GM23248 (cell line): ENCODE measurements at places on chromosomes 16 and 17.

DNA sequence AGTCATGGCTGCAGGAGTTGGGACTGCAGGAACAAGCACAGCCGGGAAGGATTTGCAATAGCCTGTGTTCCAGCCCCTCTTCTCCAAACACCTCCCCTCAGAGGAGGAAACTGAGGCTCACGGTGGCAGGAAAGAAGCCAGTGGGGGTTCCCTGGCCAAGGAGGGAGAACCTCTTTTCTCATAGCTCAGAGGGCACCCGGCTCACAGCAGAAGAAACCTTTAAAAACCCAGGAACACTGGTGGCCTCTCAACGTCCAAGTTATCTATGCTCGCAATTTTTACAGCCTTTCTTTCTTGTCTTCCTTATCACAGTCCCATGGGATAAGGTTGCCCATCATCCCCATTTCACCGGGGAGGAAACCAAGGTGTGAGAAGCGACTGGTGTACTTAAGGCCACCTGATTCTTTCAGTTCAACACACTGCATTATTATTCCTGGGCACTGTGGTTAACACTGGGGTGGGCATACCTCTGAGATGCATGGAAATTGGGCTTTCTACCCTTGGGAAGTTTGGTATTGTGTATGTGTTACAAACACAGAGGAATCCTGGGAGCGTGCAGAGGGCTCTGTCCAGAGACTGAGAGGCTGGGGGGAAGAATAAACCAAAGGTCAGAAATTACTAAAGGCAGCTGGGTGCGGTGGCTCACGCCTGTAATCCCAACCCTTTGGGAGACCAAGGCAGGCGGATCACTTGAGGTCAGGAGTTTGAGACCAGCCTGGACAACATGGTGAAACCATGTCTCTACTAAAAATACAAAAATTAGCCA is 791 bp upstream of the ZNF629 start:
- peak; percentile 14 for DNase-seq

- DNase-seq = no peak
Measured at GRCh38 chr17:80103449-80104085, 2.2 kb downstream of the GAA start.

DNA sequence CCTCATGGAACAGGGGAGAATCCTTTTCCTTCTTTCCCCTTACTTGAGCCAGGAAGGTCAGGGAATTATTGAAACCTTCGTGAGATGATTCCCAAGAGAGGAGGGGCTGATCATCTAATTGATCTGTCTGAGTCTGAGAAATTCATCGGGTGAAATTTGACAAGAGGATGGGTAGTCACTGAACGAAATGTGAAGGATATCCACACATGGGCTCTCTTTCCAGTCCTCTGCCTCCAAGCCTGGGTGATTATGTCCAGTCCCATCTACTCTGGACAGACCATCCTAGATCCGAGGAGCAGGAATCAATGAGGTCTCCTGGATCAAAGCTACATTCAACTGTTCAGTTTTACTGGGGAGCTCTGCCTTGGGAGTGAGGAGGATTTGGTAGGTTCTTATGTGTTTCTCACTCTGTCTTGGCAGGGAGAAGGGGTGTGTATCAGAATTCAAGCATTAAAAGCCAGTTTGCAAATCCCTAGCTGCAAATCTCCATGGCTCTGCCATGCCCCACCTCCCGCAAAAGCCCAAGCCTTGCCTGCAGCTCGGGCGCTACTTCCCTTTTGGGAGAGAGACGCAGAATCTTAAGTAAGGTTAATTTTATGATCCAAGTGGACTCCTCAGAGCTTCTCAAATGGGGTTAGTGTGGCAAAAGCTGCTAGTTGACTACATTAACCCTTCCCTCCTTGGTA is 47.1 kb upstream of the TEKT3 start:
- no peak for DNase-seq

GRCh38 chr17:29240968-29241963 is 5.4 kb upstream of the CRYBA1 start:
- peak; percentile 99 for DNase-seq

- DNase-seq = no peak
Measured at GRCh38 chr17:47800686-47801085, 20.9 kb downstream of the OSBPL7 start.

DNA sequence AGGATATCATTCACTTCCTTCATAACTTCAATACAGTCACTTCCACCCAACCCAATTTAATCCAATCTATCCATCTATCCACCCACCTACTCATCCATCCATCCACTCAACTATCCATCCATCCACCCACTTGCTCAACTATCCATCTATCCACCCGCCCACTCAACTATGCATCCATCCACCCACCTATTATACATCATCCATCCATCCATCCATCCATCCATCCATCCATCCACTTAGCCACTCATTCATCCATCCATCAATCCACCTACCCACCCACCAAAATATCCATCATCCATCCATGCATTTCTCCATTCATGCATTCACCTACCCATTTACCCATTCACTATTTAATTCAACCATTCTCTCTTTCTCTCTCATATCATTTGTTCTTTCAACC is 179.5 kb downstream of the HAPSTR1 start:
- no peak for DNase-seq

GRCh38 chr16:85486256-85486915 is 126.7 kb upstream of the GSE1 start:
- DNase-seq = no peak

DNA sequence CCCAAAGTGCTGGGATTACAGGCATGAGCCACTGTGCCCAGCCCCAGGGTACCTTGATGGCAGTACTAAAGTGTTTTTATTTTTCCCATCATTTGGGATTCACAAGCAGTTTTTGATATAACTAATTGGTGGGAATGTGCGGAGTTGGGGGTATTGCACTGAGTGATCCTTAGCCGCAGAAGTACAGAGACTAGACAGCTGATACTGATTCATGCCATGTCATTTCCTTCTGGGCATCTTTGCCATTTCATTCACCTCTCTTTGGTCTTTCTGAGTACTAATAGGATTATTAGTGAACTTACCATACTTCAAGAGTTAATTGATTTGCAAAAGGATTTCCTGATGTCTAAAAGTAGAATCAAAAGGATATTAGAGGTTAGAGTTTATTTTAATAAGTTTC is 9.7 kb downstream of the NMT1 start:
- DNase-seq = no peak

DNA sequence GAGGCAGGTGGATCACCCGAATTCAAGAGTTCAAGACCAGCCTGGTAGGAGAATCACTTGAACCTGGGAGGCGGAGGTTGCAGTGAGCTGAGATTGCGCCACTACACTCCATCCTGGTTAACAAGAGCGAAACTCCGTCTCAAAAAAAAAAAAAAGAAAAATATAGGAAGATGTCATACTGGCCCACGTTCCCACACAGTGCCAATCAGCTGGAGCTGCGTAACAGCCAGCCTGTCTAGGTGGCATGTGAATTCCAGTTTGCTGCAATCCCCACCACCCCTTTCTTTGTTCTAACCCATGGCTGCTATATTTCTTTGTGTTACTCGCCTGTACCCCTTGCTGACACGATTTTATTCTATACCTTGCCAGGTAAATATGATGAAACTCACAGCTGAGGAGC is 7.5 kb downstream of the NFATC2IP start:
- DNase-seq = no peak

DNA sequence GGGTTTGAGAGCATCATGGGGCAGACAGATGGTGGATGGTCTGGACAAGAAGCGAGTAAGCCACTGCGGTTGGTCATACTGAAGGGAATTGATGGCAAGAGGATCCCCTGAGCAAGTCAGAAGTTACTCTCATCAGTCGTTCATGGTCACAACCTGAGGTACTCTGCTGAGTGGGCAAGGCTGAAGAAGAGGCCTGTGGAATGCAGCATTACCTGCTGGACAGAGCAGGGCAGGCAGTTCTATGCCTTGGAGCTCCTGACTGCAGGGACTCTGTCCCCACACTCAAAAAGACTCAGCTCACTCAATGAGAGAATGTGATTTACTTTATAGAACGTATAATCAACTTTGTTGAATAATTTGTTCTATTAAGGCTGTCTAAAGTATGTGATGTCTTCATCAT is 28.3 kb downstream of the ALDH3A2 start:
- no peak for DNase-seq

DNA sequence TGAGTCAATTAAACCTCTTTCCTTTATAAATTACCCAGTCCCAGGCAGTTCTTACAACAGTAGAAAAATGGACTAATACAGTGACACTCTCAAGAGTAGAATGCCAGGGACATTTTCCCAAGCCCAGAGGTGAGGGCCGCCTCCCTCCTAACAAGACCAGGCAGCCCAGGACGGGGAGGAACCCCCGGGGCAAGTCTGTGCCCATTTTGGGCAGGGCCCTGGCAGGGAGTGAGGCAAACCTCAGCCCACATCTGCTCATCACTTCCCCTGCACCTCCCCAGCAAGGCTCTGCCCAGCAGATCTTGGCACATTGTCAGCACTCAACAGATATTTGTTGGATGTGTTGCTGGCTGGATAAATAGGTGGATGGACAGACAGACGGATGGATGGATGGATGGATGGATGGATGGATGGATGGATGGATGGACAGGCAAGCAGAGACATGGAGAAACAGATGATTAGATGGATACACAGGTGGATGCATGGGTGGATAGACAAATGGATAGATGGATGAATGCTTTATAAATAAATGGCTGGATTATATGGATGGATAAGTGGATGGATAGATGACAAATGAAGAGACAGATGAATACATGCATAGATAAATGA is 271.3 kb downstream of the PARN start:
- no peak for DNase-seq

GRCh38 chr16:61214780-61215179 is 821.5 kb downstream of the CDH8 start:
- DNase-seq = no peak

- DNase-seq = peak; percentile 35
Measured at GRCh38 chr16:86398622-86399021, 111.7 kb upstream of the FOXF1 start.

- DNase-seq = no peak
Measured at GRCh38 chr16:52597772-52598483, 51.0 kb upstream of the TOX3 start.

- DNase-seq = no peak
Measured at GRCh38 chr17:70956726-70957125, 787.4 kb downstream of the KCNJ2 start.

DNA sequence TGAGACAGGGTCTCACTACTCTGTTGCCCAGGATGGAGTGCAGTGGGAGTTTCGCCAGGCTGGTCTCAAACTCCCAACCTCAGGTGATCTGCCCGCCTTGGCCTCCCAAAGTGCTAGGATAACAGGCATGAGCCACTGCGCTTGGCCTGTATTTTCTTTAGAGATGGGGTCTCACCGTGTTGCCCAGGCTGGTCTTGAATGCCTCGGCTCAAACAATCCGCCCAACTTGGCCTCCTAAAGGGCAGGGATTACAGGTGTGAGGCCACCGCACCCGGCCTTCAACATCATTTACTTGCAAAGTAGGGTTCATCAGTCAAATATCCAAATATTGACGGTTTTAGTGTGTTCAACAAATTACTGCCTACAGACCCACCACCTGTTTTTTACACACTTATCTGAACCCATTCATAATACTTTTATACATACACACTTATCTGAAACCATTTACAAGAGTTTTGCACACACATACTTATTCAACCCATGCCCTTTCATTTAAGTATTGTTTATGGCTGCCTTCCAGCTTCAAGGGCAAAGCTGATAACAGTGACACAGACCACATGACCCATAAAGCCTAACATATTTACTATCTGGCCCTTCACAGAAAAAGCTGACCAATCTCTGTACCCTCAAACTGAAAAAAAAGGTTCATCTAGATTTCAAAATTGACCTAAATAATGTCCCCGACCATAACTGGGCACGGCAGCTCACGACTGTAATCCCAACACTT is 11.9 kb downstream of the TMEM170A start:
- DNase-seq = no peak

GRCh38 chr17:2745317-2746037 is 4.0 kb downstream of the CCDC92B start:
- no peak for DNase-seq

- DNase-seq = no peak
Measured at GRCh38 chr17:82399601-82400101, 18.5 kb upstream of the HEXD start.

DNA sequence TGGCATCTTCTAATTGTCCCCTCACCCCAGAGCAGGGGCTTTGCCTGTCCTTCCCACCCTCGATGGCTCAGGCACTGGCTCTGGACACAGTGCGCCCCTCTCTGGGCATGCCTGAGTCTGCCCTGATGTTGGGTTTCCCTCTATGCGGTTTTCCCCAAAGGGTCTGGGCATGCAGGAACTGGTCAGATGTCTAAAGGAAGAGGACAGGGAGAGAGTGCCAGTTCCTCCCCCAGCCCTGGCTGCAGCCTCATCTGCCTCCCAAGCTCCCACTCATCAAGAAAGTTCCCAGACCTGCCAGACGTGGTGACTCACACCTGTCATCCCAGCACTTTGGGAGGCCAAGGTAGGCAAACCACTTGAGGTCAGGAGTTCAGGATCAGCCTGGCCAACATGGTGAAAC is 41.3 kb upstream of the PABPN1L start:
- DNase-seq = peak; percentile 51

DNA sequence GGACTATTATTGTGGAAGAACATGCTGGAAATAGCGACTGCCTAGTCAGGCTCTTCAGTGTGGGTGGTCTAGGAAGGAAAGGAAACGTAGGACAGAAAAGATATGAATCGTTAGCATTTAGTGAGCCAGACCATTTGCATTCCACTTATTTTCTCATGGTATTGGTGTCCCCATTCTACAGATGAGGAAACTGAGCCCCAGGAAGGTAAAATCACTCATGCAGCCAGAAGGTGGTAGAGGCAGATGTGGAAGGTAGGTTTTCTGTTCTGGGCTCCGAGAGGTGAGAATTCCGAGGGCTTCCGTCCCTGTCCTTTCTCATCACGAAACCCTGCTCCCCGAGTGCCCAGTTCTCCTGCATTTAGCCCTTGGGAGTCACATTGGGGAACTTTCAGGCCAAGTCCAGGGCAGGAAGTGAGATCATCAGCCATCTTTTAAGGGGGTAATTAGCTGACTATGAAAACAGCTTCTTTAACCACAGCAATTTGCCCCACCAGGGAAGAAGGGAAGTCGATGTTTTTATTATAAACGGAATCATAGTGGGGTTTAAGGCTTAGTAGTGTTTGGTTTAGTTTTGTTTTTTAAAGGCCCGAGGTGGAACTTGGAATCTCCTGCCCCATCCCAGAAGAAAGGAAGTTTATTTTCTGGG is 110.7 kb upstream of the IRX3 start:
- DNase-seq = peak; percentile 12

GRCh38 chr17:44829523-44830358 is at the start of gene GJC1:
GJC1 (minus strand) TSS chr17:44830287; CDS start chr17:44805817, 24,470 bp downstream.
- peak; percentile 62 for DNase-seq

GRCh38 chr16:53726625-53727024 is 22.7 kb downstream of the FTO start:
- no peak for DNase-seq

GRCh38 chr17:5031365-5032082 is 3.7 kb downstream of the SLC52A1 start:
- peak; percentile 86 for DNase-seq

DNA sequence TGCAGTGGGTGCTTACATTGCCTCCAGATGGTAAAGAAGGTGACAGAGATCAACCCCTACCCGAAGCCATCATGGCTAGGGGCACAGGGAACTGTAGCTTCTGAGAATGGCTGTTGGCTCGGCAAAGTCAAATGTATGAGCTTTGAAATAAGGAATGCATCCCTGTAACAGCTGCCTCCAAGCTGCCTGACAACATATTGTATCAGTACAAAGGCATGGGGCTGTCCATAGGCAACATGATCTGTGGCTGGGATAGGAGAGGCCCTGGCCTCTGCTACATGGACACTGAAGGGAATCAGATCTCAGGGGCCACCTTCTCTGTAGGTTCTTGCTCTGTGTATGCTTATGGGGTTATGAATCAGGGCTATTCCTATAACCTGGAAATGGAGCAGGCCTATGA is 119.2 kb upstream of the NETO2 start:
- no peak for DNase-seq
